Stimulated activated CD4-positive, alpha-beta T cell treated with anti-CD3 and anti-CD28 coated beads, TNF-alpha, amount 100 ng/mL, for 48 hours (primary cell): ENCODE measurements at places on chromosomes 12 and 14.

GRCh38 chr14:28608851-28609828, 157.4 kb upstream of the FOXG1 start:
- DNase-seq: no peak

DNA sequence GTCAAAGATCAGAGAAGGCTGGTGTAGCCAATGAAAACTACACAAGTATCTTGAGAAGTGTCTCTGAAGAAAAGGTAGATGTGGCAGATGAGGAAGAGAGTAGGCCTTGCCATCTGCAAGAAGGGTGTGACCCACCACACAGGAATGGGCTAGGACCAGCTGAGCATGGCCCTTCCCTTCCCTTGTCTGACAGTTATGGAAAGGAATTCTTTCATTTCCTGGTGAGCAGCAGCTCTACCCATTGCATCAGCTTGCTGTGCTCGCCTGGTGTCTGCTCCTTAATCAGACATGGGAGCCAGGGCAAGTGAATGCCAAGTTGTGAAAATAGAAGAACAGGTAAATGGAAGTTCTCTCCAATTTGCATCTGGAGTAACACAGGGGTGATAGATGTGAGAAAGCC, 145.2 kb upstream of the KRR1 start:
- DNase-seq: no peak

GRCh38 chr14:26598672-26599131, 869 bp upstream of the NOVA1 start:
- no peak for DNase-seq

DNA sequence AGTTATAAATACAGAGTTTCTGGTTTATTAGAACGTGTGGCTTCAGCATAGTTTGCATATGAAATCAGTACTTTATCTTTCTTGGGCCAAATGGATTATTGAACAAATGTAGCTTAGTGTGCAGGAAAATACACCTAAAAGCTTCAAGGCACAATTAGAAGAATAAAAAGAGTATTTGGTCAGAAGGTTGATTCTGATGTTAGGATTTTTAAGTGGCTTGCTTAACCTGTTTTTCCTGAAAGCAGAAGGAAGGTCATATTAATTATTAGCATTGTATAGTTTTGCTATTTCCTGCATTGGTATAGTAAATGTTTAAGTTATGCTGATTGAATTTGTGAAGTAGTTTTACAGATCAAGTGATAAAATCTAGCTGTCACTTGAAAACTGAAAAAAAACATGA, 31.0 kb upstream of the GNS start:
- no peak for DNase-seq

- no peak for DNase-seq
Observed at GRCh38 chr12:52946797-52947547, 1.9 kb upstream of the KRT18 start.

- no peak for DNase-seq
Observed at GRCh38 chr12:56720731-56721151, 4.4 kb downstream of the NACA start.

DNA sequence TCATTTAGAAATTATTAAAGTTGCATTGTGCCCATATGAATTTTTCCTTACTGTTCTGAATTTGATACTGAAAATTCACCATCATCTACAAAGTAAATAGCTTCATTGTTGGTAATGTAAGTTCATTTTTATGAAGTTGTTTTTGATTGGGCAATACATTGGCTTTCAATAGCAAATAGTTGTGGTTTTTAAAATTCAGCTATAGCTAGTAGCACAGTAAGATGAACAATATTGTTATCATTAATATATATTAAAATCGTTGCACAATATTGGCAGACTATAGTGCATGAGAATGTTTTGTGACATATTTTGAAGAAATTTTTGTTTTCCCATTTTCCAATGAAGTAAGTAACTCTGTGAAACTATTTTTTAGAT, 575.0 kb downstream of the PRKD1 start:
- no peak for DNase-seq

DNA sequence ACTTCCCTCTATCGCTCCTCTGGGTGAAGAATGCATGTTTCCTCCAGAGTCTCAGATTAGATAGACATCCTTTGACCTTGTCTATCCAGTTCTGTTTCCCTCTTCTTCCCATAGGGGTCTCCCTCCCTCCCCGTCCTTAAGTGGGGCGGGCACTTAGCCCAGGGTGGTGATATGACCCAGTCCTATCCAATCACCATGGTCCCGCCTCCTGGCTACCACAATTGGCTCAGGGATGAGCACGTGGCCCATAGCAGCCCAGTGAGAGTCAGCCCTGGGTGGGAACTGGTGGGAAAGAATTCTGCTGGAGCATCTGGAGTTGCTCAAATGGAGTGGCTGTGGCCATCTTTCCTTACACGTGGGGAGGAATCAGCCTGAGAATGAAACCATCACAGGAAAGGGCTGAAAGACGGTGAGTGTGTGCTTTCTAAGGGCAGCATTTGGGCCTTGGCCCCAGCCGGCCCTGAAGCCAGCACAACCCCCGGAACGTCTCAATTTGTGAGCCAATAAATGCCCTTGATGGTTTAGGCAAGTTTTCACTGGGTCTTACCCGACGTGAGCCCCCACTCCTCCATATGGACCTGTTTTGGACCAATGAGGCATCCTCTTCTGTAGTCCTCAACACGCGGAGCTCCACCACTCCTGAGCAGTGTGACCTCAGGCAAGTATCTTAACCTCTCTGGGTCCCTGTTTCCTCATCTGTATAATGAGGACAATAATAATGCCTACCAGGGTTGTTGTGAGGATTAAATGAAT, 14.4 kb upstream of the MLXIP start:
- DNase-seq: no peak

- no peak for DNase-seq
Observed at GRCh38 chr14:32865827-32866376, 72.8 kb upstream of the NPAS3 start.

GRCh38 chr12:96876966-96877365, 30.1 kb upstream of the NEDD1 start:
- DNase-seq: no peak

- DNase-seq: no peak
Observed at GRCh38 chr12:79858518-79858917, 76.4 kb downstream of the PPP1R12A start.

DNA sequence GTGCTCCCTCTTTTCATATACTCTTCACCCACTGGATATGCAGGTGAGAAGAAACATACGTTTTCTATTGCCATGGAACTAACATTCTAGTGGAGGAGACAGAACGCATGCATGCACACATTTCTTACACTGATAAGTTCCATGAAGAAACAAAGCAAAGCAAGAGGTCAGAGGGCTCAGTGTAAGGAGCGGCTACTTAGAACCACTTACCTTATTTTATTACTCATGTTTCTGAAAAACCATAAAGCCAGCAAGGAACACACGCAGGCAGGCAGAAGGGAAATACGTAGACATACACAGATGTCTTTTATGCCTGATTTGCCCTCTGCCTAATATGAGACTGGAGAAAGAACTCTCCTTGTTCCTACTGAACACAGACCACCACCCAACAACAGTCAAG, 362.9 kb downstream of the TMEM132D start:
- DNase-seq: no peak

DNA sequence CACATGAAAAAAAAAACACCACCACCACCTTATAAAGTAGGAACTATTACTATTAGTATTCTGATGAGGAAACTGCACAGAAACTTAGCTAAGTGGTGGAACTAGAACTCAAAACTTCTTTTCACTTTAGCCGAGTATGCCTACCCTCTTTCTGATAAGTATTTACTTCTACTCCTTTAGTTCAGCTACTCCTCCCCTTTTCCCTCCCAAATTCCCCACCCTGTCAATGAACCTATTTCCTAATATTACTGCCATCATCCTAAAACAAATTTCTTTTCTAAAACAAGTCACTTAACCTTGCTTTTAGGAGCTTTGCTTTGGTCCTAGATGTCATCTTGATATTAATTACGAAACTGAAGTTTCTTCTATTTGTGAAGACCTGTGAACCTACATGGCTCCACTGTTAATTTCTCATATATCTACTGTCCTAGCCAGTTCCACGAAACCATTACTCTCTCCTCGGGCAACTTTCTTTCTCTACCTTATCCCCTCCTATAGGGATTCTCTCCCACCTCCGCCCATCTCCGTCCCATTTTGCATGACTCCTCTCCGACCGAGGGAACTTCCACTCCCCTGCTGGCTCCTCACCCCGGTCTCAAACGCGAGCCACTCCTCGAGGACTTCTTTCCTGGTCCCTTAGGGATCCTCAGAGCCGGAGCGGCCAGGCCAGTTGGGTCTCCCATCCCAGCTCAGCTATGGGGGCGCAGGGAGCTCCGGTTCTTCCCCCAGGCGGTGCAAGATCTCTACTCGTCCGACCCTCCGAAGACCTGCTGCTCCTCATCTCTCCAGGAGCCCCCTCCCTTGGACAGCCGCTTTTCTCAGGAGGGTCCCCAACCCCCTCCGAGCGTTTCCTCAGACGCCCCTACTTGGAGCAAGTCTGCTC, 1.1 kb downstream of the NUMB start:
- no peak for DNase-seq

DNA sequence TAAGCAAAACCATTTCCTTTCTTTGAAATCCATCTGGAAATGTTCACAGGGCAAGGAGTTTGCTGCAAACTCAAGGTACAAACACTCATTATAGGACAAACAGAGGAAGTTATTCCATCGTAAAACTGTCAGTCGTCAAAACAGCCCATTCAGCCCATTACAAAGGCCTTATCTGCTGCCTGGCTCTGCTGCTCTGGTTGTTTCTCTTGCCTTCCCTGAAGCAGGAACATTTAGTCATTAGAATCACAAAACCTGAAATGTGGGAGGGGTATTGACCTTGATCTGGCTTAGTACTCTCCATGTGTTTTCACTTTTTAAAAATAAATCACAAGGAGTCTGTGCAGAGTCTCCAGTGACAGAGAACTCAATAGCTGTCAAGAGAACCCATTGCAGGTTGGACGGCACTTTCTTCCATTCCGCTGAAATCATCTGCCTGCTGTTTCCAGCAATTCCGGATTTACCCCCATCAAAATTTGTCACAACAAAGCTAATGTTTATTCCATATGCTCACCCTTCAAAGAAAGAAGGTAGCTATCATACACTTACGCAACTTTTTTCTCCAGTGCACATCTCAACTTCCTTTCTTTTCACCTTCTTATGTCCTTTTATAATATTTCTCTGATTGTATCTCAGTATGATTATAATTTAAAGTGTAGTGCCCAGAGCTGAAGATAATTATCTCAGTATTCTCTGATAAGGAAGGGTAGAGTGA, 24.6 kb upstream of the ITPR2 start:
- DNase-seq: no peak

GRCh38 chr14:72822946-72823611, 70.8 kb downstream of the DPF3 start:
- DNase-seq: no peak

DNA sequence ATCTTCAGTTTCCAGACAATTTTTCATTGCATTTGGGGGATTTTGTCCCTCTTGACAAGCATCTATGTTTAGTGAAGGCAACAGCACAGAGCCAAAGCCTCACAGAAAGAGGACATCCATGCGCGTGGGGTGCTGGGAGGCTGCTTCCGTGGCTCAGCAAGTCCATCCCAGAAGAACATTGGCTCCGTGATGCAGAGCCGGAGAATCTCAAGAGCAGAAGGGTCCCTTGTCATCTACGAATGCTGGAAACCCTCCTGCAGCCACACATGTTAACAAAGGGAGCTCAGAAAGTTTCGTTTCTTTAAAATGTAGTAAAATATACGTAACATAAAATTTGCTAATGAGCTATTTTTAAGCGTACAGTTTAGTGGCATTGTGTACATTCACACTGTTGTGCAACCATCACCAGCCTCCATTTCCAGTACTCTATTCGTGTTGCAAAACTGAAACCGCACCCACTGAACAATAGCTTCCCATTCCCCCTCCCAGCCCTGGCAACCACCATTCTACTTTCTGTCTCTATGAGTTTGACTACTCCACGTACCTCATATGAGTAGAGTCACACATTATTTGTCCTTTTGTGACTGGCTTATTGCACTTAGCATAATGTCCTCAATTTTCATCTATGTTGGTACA, 185.9 kb downstream of the TTC7B start:
- no peak for DNase-seq

DNA sequence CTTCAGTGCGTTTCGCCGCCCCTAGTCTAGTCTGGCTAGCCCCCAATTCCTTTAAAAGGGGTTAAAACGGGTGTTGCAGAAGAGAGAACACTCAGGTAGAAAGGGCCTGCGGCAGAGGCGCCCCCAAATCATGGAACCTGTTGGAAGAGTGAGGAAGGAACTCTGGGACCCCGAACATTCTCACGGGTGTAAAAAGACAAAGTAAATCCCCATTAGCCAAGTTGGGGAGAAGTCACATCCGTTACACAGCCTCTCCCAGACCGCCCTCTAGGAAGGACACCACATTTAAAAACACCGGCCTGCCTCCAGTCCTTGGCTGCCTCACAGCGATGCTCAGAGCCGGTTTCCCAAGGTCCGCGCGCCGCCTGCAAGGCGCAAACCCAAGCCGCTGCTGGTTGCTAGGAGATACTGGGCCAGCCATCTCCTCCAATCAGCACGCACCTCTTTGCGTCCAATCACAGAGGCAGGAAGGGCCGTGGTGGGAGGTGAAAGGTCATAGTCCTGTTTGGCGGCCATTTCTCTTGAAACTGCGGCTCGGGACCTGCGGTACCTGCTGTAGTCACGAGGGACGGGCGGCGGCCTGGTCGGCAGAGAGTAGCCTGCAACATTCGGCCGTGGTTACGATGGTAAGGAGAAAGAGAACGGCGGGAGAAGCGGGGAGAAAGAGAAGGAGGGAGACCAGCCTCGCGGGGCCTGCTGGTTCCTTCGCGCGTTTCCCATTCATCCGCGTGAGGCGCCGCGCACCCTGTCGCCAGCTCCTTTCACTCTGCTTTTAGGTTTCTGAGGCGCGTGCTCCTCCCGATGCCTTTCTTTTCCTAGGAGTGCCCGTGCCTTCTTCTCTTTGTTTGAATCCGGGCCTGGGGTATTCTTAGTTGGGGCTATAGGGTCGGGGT, at the start of gene SNRPF:
Gene SNRPF (plus strand): TSS at position 502 of the 893 bp plus-strand sequence. CDS start 122 bp downstream, at position 624.
- DNase-seq: peak; percentile 85

GRCh38 chr14:55245657-55246268, 25.5 kb upstream of the FBXO34 start:
- no peak for DNase-seq

DNA sequence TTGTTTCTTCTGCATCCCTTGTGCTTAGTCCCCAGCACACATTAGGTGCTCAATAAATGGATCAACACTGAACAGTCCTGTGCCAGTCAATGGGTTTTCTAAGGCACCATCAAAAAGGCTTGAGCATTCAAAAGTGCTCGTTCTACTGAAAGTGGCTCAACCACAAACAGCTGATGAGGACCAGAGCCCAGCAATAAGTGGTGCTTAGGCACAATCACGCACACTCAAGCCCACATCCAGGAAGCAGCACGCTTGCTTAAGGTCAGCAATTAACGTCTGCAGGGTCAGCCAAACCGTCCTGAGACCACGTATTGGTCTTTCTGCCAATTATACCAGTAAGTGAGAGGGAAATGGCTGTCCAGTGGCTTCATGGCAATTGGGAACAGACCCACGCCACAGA, 56.5 kb downstream of the PRIMA1 start:
- DNase-seq: no peak

DNA sequence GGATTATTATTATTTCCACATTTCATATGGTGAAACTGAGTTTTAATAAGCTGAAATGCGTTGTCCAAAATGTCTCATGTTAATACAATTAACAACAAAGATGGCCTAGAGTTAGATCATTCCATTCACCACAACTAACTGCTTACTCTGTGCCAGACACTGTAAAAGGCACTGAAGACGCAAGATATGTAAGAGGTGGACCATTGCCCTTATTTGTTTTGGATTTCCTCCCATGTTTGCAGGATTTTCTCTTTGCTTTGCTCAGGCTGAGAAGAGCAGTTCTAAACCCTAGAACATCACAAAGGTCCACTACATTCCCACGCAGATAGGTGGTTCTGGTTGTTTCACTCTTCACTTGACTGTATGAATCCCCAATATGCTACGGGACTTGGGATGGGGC, 324.4 kb upstream of the KITLG start:
- no peak for DNase-seq

GRCh38 chr14:69573831-69574262, 824 bp downstream of the CCDC177 start:
- no peak for DNase-seq
